Suppressor macrophage treated with lipopolysaccharide for 4 hours (primary cell): ENCODE measurements at places on chromosomes 5 and 9.

- DNase-seq, result no peak
Observed at GRCh38 chr5:180095545-180095944, 24.0 kb upstream of the RNF130 start.

DNA sequence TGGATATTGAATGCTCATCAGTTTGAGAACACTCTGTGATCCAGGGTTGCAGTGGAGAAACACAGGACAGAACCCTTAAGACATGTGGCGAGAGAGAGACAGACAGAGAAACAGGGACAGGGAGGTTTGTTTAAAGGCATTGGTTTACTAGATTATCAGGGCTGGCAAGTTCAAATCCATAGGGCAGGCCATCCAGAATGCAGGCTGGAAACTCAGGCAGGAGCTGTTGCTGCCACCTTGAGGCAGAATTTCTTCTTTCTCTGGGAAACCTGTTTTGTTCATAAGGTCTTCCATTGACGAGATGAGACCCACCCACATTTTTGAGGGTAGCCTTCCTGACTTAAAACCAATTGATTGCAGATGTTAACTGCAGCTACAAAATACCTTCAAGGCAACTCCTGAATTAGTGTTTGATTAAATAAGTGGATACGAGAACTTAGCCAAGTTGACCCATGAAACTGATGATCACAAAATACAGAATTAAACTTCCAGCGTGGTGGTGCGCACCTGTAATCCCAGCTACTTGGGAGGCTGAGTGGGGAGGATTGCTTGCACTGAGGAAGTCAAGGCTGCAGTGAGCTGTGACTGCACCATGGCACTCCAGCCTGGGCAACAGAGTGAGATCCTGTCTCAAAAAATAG is 55.9 kb downstream of the NSUN2 start:
- peak; percentile 10 for DNase-seq

GRCh38 chr9:69317894-69318293 is 7.1 kb upstream of the ENTREP1 start:
- no peak for DNase-seq

- DNase-seq, result peak; percentile 4
Observed at GRCh38 chr9:74645007-74645639, 148.0 kb downstream of the RORB start.
